ENCODE measurements at places on chromosomes 16 and 17. TPM values are rescaled to one million over a fixed set of nuclear protein-coding genes. Genes with fewer than 3 reads are reported as not detected.

The TP53TG3D gene
- not detected for total RNA-seq

The FOXF1 gene
- not detected for total RNA-seq

The RTN4RL1 gene
- 0.18 TPM for total RNA-seq

The NEUROD2 gene
- total RNA-seq = not detected

The PIPOX gene
- 0.53 TPM for total RNA-seq

The DPEP2NB gene
- not detected for total RNA-seq

The HOXB13 gene
- total RNA-seq = not detected

The USP43 gene
- total RNA-seq = 0.16 TPM

The C17orf107 gene
- 0.97 TPM for total RNA-seq

The TAC4 gene
- not detected for total RNA-seq

The PIRT gene
- total RNA-seq = not detected

The PKMYT1 gene
- total RNA-seq = 144 TPM

The CAPNS2 gene
- total RNA-seq = not detected

DNA sequence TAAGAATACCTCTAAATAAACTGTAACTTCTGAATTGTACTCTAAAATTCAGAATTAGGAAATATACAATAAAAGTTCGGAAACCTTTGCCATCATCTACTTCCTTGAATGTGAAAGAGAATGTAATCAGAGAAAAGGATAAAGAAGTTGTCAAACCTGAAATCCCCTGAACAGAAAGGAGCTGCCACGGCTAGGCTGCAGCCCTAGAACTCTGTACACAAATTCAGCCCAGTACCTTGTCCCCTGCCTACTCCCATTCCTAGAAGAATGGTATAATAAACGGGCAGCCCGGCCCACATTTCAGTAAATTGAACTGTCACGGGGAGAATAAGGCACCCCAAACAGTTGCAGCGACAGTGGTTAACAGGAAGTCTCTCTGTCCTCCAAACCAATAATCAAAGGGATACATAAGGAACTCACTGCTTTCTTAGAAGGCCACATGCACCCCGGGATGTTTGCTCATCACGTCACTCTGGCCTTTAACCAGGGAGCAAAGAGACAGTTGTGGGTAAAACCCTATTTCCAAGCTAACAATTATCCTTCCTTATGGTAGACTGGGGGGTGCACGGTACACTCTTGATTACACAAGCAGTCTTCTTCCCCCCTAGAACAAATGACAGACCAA lies 24.3 kb upstream of the RFFL start:
- DNase-seq = peak; percentile 51

DNA sequence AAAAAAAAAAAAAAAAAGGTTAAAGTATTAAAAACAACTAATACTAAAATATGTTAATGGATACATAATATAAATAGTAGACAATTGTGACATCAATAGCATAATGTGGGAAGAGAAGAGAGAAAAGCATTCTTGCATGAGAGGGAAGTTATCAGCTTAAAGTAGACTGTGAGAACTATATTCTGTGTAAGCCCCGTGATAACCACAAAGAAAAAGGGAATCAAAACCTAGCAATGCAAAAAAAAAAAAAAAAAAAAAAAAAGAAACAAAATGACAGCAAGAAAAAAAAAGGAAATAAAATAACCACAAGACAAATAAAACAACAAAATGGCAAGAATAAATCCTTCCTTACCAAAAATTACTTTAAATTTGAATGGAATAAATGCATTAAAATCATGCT lies 39.8 kb upstream of the MYLK3 start:
- DNase-seq = no peak

- DNase-seq = no peak
These were observed 9.2 kb downstream of the STAT3 start for GRCh38 chr17:42378959-42379594.

GRCh38 chr17:73133911-73134649 lies 30.7 kb upstream of the SSTR2 start:
- DNase-seq = no peak

DNA sequence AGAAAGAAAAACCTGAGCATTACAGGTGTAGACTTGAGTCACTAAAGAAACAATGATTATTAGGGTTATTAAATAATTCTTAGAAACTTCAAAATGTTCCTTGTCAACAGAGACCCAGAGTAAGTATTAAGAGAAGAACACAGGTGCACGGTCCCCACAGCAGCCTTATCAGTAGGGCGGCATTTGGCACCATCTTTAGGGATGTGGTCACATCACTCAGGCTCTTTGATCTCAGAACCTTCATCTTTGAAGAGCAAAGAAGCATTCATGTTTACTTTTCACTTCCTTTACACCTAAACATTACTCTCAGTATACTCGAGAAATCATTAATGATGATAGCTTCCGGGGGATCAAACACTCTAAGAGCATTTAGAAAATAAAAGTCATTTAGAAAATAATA lies 928.7 kb downstream of the KCNJ2 start:
- no peak for DNase-seq

- DNase-seq = peak; percentile 70
These were observed 2.1 kb downstream of the SCARF1 start for GRCh38 chr17:1643293-1643998.

DNA sequence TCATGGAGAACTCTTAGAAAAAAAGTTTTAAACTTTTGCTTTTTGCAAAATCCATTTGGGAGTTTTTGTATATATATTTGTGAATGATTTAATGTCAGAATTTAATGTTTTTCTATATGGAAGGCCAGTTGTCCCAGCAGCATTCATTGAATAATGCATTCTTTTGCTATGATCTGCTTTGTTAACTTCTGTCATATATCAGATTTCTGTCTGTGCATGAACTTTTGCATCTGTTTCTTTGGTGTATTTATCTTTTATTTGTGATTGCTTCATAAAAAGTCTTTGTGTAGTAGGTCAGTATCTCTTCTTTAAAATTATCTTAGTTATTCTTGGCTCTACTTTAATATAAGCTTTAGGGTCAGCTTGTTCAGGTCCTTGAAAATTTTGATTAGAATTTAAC lies 84.2 kb downstream of the MAP2K4 start:
- DNase-seq = no peak

DNA sequence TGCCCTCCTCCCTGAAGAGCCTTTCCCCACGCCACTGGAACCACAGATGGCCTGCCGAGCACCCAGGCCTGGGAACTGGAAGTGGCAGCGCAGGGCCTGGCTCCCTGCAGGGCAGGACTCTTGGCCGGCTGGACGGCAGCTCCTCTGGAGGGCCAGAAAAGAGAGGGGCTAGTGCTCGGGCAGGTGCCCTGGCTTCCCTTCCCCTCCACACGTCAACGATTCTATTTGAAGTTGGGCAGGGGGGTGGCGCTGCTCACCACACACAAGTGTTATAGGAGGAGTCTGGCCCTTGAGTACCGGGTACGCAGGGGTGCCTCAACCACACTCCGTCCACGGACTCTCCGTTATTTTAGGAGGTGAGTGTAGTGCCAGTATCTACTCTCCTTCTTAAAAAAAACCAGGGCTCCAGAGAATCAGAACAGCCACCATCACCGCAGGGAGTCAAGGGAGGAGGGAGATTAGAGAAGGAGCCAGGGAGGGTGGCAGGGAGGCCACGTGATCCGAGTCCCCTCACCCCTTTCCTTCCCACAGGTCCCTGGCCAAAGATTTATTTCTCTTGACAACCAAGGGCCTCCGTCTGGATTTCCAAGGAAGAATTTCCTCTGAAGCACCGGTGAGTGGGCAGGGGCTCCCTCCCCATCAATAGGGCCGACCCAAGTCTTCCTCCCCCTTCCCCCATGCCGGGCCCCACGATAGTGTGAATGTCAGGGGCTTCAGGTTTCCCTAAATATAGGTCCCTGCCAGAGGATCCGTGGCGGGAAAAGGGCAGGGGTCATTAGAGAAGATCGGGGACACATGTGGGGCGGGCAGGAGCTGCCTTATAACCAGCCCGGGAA lies 1.4 kb upstream of the ALDOA start:
- DNase-seq = peak; percentile 79

DNA sequence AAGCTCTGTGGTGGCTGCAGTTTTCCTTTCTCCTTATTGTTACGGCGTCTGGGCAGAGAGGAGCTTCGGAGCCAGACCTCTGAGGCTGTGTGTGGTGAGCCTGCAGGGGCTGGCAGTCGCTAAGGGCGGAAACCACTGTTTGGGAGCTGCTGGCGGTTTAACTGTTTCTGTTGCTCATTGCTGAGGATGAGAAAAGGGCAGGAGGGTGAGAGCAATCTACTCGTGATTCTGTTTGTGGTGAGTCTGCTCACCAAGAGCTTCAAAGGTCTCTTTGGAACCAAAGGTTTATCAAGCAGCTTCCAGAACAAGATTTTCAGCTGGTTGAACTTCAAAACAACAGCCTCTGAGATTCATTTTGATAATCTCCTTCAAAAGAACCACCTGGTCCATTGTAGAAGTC lies 143.9 kb downstream of the ANKFN1 start:
- peak; percentile 67 for DNase-seq

DNA sequence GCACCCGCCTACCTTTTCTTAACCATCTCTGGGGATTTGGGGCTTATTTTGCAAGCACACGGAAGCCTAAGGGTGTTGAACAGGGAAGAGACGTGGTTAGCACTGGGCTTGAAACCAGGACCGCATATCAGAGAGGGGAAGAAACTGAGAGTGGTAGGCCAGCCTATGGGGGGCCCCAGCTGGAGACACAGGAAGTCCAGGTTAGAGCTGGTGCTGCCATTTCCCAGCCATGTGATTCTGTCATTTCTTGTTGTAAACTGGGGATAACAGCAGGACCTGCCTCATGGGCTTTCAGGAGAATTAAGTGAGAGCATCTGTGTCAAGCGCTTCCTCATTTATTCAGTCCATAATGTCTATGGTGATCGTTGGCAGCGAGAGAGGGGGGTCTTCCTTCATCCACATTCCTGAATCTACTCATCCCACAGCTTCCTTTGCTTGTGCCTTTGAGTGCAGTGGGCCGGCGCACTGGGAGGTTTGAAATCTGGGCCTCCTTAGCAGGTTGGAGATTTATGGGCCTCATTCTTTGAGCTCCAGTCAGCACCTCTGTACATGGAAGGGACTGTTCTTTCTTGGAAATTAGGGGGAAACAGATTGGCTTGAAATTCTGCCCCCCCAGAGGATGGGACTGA lies 20.1 kb downstream of the NKD1 start:
- DNase-seq = no peak

GRCh38 chr16:82046541-82046940 lies 11.5 kb downstream of the HSD17B2 start:
- no peak for DNase-seq

DNA sequence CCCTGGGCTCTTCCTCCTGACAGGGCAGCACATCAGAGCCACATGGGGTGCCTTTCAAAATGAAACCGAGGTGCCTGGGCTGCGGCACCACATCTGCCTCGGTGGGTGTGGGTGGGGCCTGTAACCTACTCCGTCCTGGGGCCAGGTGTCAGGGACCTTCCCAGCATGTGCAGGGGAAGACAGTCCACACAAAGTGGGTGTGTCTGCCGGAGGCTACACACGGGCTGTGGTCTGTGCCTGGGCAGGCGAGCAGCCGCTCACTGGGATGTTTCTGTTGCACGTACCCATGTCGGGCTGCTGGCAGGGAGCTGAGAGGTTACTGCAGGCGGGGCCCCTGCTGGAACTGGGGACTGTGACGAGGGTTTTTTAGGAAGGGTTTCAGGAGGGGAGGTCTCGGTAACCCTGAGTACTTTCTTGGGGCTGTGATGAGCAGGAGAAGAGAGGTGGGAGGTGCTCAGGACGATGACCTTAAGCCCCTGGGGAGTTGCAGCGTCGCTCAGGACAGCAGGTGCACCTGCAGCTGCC lies 351.2 kb downstream of the SEC14L1 start:
- DNase-seq = peak; percentile 54

GRCh38 chr17:69269131-69269998 lies 40.7 kb upstream of the ABCA10 start:
- DNase-seq = no peak

- no peak for DNase-seq
These were observed 117.6 kb downstream of the RMI2 start for GRCh38 chr16:11462861-11463260.

GRCh38 chr17:58507123-58507634 lies 7.3 kb downstream of the MTMR4 start:
- DNase-seq = no peak

GRCh38 chr16:86225905-86226371 lies 284.4 kb upstream of the FOXF1 start:
- no peak for DNase-seq

DNA sequence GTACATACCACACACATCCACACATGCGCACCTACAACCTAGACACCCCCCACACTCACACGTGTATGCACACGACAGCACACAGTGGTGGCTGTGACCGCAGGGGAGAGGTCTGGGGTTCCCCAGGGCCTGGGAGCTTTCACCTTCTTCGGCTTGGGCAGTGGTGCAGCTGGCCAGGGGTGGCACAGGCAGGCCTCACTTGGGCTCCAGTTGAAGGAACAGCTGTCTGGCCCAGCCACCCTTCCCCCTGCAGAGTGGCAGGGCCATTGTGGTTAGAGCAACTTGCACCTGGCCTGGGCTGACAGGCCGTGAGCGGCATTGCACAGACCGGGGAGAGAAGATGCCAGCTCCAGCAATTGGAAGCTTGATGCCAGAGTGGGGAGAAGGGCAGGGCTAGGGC lies 114.5 kb upstream of the GSE1 start:
- no peak for DNase-seq

DNA sequence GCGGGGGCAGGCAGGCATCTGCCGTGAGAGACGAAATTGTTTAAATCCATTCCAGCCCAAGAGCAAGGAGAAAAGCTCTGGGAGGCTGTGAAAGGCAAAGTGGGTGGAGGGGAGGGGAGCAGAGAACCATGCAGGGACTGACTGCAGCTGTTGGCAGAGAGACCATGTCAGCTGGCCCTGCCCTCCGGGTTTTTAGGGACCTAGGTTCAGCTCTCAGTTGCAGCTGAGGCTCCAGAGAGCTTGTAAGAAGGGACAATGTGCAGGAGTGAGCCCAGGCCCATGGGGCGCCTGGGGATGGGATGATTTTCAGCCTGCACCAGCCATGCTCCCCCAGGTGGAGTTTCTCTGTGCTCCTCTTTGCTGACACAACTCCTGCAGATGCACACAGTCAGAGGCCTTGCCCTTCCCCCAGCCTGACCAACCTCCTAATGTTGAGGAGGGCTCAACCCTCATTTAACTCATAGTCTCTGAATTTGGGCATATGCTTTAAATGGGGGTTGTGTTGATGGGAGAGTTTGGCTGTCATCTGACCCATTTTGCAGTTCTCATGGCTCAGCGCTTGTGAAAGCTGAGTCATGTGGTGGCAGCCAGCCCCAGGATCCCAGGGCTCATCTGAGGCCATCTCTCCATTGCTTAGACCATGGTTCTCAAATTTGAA lies 70.9 kb downstream of the PLXDC1 start:
- no peak for DNase-seq

- DNase-seq = no peak
These were observed 62.4 kb upstream of the MTMR4 start for GRCh38 chr17:58576679-58577367.

GRCh38 chr16:563072-563644 lies 3.0 kb downstream of the PRR35 start:
- no peak for DNase-seq

- no peak for DNase-seq
These were observed 65.5 kb upstream of the HSBP1 start for GRCh38 chr16:83742124-83742899.

DNA sequence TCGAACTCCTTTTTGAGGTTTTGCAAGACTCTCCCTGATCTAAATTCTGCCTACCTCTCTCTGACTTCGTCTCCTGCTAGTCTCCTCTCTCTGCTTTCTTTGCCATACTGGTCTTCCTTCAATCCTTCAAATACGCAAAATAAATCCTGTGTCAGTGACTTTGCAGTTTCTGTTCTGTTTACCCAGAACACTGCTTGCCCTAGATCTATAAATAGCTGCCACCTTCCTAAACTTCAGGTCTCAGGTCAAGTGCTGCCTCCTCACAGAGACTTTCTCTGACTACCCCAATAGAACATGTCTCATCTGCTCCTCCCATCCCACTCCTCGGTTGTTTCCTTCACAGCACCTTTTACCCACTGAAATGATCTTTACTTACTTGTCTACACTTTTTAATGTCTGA lies 78.9 kb downstream of the TRIM37 start:
- no peak for DNase-seq
